Foreskin keratinocyte (primary cell): ENCODE measurements at places on chromosomes 7 and 10. TPM values are rescaled to one million over a fixed set of nuclear protein-coding genes. Genes with fewer than 3 reads are reported as not detected.

Gene ARHGEF5
- 25.4 and 27.9 TPM in 2 replicates for polyA plus RNA-seq

Gene PHF14
- polyA plus RNA-seq: 10.3 and 13.7 TPM in 2 replicates

Gene CRPPA
- polyA plus RNA-seq: 0.18 and 0.23 TPM in 2 replicates

Gene STOX1
- 0.02 and 0.18 TPM in 2 replicates for polyA plus RNA-seq

Gene TMEM26
- polyA plus RNA-seq: not detected in 2 replicates

Gene GIMAP4
- polyA plus RNA-seq: not detected in 2 replicates

Gene CHST15
- polyA plus RNA-seq: 13.0 and 13.4 TPM in 2 replicates

Gene PNLIPRP3
- 9.7 and 13.7 TPM in 2 replicates for polyA plus RNA-seq

Gene FFAR4
- not detected in 2 replicates for polyA plus RNA-seq

Gene CCL26
- not detected in 2 replicates for polyA plus RNA-seq

Gene ZNF503
- 4.6 and 4.7 TPM in 2 replicates for polyA plus RNA-seq
